NCI-H345 (cell line): ENCODE measurements at places on chromosomes 12 and 14.
A peak's percentile ranks its signal among the peaks of the same experiment; 100 is the strongest.

DNA sequence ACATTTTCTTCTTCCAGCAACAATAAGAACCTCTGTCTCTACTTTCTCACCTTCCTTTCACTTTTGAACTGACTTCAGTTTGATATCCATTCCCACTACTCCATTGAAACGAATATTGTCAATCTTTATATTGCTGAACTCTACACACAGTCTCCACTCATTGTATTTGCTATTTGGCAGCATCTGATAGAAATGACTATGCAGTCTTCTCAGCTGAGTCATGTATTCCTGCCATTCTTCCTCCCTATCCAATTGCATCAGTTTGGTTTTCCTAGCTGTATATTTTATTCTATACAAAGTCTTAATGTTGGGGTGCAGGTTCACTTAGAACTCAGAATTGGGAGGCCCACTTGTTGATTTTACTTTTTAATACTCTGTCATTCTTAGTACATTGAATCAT lies 107.5 kb upstream of the CPNE8 start:
- DNase-seq: no peak

GRCh38 chr12:52377266-52377665 lies 8.2 kb downstream of the KRT84 start:
- DNase-seq: no peak

DNA sequence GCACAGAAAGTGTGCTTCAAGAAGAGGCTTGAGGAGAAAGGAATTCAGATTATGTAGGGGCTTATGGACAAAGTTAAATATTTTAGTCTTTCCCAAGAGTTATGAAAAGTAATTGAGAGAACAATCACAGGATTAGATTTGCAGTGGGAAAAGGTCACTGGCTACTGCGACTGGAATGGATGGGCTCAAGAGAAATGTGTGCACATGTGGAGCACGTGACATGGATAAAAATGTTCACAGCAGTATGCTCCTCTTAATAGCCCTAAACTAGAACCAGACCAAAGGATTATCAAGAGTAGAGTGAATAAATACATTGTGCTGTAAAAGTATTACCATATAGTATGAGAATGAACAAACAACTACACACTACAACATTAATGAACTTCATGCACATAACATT lies 78.1 kb downstream of the ABCD2 start:
- no peak for DNase-seq

DNA sequence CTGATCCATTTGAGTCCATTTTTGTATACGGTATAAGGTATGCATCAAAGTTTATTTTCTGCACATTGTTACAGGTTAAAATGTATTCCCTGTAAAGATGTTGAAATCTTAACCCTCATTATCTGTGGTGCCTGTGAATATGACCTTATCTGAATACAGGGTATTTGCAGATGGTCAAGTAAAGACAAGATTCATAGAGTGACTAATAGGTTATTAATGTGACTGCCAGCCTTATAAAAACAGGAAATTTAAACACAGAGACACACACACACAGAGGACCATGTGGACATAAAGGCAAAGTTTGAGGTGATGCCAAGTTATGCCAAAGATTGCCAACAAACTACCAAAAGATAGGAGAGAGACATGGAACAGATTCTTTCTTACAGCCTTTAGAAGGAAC lies 347.2 kb upstream of the DCN start:
- no peak for DNase-seq

DNA sequence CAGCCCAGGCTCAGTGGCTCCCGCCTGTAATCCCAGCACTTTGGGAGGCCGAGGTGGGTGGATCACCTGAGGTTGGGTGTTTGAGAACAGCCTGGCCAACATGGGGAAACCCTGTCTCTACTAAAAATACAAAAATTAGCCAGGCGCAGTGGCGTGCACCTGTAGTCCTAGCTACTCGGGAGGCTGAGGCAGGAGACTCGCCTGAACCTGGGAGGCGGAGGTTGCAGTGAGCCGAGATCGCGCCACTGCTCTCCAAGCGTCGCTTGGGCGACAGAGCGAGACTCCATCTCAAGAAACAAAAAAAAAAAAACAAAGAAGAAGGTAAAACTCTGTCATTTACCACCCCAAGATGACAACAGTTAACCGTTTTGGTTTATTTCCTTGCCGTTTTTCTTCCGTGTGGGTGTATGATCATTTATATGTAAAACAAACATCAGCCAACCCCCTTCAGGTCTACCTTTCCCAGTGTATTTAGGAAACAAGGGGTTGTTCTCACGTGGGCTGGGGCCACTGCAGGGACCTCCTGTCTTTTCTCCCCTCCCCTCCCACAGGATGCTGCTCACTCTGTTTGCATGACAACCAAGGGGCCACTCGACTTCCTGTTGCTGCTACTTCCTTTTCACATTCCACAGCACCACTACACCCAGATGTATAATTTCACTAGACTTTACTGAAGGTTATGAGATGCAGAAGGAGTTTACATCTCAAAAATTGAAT lies 13.6 kb downstream of the TTC9 start:
- DNase-seq: no peak

- DNase-seq: no peak
Observed at GRCh38 chr12:106715582-106715981, 58.9 kb upstream of the RIC8B start.

GRCh38 chr14:89391123-89391522 lies 25.9 kb downstream of the FOXN3 start:
- DNase-seq: no peak

- DNase-seq: no peak
Observed at GRCh38 chr14:31294746-31295405, 87.3 kb upstream of the HECTD1 start.

GRCh38 chr14:94386085-94387031 lies 2.0 kb downstream of the SERPINA1 start:
- no peak for DNase-seq

DNA sequence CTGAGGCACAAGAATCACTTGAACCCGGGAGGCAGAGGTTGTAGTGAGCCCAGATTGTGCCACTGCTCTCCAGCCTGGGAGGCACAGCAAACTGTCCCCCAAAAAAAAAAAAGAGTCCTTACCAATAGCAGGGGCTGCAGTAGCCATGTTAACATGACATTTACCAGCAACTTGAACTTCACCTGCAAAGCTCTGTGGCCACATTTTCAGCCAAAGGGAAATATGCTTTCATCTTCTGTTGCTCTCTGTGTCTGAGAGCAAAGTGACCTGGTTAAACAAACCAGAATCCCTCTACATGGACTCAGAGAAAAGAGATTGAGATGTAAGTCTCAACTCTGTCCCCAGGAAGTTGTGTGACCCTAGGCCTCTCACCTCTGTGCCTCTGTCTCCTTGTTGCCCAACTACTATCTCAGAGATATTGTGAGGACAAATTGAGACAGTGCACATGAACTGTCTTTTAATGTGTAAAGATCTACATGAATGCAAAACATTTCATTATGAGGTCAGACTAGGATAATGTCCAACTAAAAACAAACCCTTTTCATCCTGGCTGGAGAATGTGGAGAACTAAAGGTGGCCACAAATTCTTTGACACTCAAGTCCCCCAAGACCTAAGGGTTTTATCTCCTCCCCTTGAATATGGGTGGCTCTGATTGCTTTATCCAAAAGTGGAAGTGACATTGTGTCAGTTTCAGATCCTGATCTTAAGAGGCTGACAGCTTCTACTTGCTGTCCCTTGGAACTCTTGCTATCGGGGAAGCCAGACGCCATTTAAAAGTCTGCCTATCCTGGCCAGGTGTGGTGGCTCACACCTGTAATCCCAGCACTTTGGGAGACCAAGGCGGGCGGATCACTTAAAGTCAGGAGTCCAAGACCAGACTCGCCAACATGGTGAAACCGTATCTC lies 24.7 kb upstream of the P2RX4 start:
- no peak for DNase-seq

GRCh38 chr14:71566276-71566675 lies 366.0 kb upstream of the RGS6 start:
- DNase-seq: no peak

DNA sequence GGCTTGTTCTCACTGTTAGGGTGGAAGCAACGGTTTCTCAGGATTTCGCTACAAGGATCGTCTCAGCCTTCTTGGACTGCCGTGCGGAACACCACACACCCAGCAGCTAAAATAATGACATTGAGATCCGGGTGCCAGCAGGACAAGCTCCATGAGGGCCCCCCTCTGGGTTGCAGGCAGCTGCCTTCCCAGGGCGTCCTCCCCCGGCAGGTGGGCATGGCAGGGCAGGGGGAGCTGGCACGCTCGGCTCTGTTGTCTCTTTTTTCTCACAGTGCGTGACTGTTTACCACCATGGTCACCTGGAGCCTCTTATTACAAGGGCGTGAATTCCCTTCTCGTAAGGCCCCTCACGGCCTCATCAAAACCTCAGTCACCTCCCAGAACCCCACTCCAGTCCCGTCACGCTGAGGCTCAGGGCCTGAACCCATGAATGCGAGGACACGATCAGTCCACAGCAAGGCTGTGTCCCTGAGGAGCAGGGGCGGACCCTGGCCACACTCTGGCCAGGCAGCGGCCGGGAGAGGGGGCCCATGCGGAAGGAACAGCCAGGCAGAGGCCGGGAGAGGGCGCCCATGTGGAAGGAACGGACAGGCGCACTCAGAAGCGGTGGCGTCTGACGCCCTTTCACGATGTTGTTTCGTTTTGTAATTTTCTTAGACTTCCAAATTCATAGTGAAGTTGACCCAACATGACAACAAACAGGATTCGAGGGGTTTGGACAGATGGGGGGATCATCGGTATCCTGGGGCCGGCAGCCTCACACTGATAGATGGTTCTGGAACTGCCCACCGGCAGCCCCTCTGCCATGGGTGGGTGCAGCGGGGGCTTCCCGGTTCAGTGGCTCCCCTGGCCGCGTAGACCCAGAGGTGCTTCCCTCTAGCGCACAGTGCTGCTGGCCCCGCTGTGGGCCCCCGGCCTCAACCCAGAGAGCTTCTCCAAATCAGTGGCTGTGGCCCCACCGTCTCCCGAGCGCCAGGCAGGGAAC lies 10.0 kb downstream of the LRCOL1 start:
- DNase-seq: peak; percentile 96

DNA sequence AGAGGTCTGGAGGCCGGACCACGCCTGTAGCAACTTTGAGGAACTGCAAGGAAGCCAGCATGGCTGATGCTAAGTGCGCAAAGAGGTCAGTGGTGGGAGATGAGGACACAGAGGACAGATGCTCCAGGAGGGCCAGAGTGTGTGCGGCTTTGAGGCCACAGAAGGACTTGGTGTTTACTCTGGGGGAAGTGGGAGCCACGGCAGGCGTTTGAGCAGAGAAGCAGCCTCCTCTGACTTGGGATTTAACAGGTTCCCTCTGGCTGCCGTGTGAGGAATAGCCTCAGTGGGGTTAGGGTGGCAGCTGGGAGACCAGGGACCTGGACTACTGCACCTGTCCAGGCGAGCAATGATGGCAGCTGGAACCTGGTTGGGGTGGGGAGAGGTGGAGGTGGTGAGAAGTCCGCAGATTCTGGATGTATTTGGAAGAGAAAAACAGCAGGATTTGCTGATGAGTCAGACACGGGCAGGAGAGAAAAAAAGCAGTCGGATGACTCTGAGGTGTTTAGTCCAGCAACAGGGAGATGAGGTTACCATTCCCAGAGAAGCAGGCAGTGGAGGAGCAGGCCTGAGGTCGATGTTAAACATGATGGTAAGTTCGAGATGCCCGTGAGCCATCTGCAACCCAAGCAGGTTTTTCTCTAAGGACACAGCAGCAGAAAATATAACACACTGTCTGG lies 143.5 kb downstream of the SCARB1 start:
- DNase-seq: peak; percentile 77

GRCh38 chr14:104865631-104866441 lies 768 bp downstream of the CEP170B start:
- DNase-seq: peak; percentile 37

DNA sequence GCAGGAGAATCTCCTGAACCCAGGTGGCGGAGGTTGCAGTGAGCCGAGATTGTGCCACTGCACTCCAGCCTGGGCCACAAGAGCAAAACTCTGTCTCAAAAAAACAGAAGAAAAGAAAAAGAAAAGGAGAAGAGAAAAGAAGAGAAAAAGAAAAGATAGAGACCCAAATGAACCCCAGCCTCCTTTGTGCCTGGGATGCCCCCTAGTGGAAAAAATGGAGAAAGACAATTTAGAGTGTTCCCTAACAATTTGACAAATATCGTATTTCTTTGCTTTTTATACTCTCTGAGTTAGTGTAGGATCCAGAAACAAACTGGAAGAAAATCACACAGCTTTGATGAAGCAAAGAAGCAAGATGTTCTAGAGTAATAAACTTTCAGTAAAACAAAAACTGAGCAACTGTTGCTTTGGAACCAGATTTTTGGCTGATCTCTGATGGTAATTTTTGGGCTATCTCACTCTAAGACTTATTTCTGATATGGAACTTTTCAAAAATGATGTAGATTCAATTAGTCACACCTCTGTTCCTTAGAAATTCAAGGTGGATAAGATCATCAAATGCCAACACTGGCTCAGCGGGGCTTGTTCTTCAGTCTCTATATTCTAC lies 18.6 kb upstream of the PRKAB1 start:
- DNase-seq: peak; percentile 10

DNA sequence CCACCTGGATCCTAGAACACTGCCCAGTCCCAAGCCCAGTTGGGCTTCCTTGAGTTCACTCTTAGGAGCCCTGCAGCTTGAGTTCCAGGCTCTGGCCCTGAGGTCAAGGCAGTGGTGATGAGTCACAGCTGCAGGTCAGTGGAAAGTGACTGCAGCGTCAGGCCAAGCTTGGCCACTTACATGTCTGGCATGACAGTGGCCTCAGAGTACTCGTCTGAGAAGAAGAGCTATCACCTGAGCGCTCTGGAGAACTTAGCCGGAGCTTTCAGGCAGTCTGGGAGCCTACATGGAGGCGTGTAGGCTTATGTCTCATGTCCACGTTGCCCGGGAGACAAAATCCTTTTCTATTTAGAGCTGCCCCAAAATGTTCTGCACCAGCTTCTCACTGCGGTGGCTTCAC lies 75.6 kb downstream of the ARL6IP4 start:
- DNase-seq: no peak

GRCh38 chr14:103562179-103562428 lies 353 bp downstream of the BAG5 start:
- no peak for DNase-seq

GRCh38 chr14:75249958-75250336 lies 28.7 kb upstream of the FOS start:
- DNase-seq: no peak

DNA sequence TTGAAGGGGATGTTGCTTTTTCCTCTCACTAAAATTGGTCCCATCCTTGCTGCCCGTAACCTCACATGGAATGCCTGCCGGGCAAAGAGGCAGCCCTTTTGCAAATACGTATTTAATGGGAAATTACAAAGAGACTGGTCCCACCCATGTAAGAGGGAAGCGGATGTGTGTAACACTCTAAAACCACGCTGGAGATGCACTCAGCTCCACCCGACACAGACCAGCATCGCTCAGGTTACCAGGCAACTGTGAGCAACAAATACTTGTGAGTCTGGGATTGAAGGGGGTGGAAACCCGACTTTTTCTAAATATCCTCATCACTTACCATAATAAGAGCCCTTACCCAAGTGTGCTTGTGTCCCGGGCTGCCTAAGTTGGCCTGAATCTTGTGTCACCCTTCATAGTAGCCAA lies 47.7 kb downstream of the ELK3 start:
- DNase-seq: no peak

GRCh38 chr14:101193106-101193844 lies 289.8 kb upstream of the RTL1 start:
- DNase-seq: peak; percentile 81

- no peak for DNase-seq
Observed at GRCh38 chr12:13002301-13003097, 2.4 kb upstream of the HEBP1 start.

GRCh38 chr14:96268431-96269358 lies 12.7 kb downstream of the BDKRB1 start:
- DNase-seq: no peak
